ENCODE measurements at places on chromosomes 1 and 21.

DNA sequence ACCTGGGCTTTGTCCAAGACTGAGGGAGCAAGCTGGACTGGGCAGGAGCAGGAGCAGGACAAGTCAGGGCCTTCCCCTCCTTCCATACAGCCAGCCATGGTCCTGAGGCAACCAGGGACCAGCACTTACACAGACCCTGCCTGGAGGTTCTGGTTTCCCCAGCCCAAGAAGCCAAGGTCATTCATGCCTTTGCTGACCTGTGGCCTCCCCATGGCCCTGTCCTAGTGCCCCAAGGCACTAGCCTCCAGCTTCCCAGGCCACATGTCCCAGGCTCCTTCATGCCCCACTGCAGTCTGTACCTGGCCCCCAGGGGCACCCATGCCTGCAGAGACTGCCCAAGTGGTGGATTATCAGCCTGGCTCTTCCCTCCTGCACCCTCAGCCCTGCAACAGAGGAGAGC is 243.9 kb downstream of the TOMM20 start:
- no peak for DNase-seq

GRCh38 chr1:29520571-29521437 is 284.5 kb downstream of the PTPRU start:
- no peak for DNase-seq

GRCh38 chr21:38531039-38531541 is 32.8 kb upstream of the ERG start:
- no peak for DNase-seq

GRCh38 chr1:213464786-213465460 is 413.9 kb downstream of the RPS6KC1 start:
- no peak for DNase-seq

DNA sequence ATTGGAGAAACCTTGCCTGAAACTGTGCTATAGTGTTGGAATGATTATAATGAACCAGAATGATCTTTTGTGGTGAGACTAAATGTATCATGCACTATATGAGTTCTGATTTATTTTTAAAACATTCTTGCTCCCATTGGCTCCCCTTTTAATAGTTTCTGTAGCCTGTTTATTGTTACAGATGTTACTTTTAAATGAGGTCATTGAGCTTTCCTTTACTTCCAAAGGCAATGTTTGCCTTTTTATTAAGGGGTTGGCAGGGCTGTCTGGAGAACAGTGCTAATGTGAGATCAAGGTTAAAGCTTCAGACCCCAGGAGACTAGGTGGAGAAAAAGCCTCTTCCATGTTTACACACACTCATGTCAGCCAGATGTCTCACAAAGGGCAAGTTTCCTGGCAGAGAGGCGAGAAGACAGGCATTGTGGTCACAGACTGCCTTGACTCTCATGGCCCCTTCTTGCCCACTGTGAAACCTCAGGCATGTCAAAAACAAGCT is 120.6 kb upstream of the RAVER2 start:
- DNase-seq = peak; percentile 50

- DNase-seq = no peak
These were observed 76.7 kb upstream of the KCNK2 start for GRCh38 chr1:215005656-215006345.

DNA sequence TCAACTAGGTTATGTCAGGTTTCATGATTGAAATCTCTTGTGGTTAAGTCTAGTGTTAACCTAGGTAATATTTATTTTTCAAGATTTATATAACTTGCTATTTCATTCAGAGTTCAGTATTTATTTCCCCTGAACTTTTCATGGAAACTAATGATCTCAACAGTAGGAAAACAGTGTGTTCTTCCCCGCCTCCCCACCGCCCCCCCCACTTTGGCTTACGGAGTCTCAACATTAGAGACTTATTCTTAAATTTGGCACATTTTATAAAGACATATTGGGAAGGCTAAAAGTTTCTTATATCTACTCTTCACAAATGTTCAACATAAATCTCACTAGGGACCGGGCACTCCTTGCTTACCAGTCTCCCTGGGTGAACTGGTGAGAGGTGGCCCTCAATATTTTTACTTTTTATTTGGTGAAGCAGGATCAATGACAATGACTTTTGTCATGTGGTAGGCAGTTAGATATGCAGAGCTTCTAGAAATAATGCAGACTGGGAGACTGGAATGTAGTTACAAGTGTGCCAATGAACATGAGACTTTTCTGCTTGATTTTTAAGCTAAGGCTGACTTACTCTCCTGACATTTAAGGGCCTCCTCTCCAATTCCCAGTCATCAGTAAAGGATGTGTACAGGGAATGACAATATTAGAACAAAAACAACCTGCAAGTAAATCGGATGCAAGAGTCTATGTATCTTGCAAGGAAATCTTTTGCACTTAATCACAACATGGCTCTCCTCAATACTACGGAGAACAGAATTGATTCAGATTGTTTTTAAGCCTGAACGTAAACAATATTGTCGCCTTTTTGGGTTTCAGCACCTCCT is 1.7 kb upstream of the MAN1A2 start:
- no peak for DNase-seq

- DNase-seq = no peak
These were observed 48.4 kb downstream of the STX6 start for GRCh38 chr1:180974236-180974635.

All from kidney epithelial cell (primary cell).